Stimulated activated CD8-positive, alpha-beta memory T cell treated with anti-CD3 and anti-CD28 coated beads, Interleukin-7, amount 100 ng/mL, for 4 hours (primary cell): ENCODE measurements at places on chromosomes 6 and 20.

DNA sequence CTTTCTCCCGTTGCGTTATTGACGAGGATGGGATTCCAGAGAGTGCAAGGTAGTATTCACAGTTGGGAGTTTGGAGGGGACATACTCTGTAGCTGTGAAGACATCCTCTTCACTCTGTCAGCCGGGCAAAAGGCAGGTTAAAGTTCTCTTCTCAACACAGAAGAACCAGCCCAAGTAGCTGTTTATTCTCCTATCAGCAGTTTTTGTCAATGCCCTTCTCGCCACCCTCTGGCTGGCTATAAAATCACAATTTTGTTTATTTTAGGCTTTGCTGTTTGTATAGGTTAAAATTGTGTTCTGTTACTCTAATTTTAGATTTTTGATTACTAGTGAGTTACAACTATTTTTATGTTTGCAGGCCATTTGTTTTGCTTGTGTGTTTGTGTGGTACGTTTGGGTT, 37.9 kb upstream of the MAS1 start:
- DNase-seq = no peak

DNA sequence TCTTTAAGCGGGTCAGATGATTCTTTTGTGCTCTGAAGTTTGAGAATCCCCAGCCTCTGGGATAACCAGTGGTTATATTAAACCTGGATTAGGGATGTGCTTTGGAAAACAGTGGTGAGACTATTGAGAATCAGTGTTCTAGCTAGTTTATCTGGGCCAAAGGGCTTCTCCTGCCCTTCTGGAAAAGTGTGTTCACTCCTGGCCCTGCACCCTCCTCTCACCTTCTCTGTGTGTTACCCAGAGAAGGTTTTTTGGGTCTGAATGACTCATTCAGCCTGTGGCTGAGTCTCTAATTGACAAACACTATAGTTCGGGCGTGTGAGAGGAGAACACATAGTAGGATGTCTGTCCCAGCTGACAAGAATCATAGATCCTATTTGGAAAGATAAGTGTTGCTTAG, 66.7 kb downstream of the LRRC1 start:
- no peak for DNase-seq

GRCh38 chr6:155260686-155261085, 3.1 kb upstream of the CLDN20 start:
- DNase-seq = no peak

- DNase-seq = no peak
These were observed 417.8 kb downstream of the CDC5L start for GRCh38 chr6:44805238-44805846.

GRCh38 chr6:161414707-161415106, 140.8 kb upstream of the AGPAT4 start:
- DNase-seq = no peak

DNA sequence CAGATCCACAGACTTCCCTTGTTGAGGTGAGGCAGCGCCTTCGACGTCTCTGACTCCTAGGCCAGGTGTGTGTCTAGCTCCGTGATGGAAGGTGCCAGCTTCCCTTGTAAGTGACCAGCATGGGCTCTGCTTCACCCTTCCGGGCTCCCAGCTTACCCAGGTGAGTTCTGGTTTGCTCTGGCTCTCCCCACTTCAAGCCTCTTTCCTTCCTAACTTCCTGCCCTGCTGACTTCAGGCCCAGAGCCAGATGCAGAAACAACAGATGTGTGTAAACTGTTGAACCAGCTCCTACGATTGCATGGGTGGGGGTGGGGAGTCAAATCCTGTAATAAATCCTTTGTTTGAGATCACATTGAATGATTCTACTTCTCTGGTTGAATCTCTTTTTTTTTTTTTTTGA, 51.6 kb upstream of the BMP6 start:
- no peak for DNase-seq

GRCh38 chr20:15296422-15296821, 959.0 kb upstream of the FLRT3 start:
- no peak for DNase-seq

GRCh38 chr6:163533443-163533842, 118.9 kb downstream of the QKI start:
- DNase-seq = no peak

DNA sequence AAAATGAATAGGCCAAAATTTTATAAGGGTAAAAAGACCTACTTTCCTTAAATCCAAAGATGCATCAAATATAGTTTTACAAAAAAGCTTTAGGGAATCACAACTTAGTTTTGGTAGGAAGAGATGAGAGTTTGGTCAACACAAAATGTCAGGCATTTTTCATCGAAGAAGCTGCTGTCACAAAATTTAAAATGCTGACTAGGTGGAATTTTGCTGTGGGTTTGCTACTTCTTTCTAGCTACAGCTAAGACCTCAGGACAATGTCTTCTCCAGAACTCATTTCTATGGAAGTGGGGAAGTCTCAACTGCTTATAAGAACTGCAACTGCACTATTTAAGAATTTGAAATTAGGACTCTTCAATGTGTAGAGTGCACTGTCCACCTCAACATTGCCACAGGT, 351.1 kb downstream of the HAO1 start:
- no peak for DNase-seq

DNA sequence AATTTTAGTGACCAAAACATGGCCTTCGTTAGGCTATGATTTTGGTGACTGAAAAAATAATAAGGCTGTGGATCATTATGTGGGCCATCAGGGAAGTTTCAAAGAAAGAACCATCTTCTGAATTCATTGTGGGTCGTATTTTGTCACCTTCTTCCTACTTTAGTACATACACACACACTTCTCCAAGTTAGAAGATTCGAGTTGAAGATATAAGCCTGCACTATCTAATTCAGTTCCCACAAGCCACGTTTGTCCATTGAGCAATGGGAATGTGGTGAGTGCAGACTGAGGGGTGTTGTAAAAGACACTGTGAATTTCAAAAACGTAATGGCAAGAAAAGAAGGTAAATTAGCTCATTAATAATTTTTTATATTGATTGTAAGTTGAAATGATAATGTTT, 766.0 kb downstream of the KIF16B start:
- no peak for DNase-seq

DNA sequence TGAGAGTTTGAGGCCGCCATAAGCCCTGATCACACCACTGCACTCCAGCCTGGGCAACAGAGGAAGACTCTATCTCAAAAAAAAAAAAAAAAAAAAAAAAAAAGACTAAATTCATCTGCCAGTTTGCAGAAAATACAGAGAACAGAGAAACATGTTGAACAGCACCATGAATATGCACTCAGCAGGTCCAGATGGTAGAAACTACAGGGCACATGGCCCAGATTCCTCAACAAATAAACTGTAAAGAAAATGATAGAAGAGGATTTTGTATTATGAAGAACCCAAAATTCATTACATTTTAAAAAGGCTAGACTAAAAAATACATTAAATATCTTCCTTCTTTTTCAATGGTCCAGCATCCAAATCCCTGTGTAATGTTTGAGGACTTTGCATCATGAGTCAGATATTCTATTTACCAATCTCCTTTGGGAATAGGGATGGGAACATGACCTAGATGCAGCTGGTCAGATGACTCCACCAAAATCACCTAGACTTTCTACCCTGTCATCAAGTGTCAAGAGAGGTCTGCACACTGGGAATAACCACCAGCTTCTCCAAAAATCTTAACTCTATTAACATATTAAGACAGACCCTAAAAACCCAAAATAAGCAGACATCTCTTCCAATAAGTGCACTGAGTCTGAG, 189.1 kb upstream of the TCF21 start:
- no peak for DNase-seq

DNA sequence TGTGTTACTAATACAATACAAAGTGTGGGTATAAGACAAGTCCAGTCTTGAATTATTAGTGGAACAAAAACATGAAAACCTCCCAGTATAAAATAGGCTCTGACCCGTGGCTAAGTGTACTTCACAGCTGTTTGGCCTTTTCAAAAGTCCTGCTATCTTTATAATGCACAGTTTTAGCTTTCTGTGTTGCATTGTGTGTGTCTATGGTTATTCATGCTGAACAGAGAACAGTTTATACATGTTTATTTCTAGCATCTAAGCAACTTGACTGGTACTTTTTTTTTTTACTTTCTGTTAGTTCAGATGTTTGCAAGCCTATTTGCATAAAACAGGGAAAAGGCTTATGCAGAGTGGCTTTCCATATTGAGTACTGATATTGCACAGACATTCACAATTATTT, 119.2 kb upstream of the CCN2 start:
- no peak for DNase-seq

GRCh38 chr20:62856931-62857619, 4.5 kb downstream of the TCFL5 start:
- no peak for DNase-seq

DNA sequence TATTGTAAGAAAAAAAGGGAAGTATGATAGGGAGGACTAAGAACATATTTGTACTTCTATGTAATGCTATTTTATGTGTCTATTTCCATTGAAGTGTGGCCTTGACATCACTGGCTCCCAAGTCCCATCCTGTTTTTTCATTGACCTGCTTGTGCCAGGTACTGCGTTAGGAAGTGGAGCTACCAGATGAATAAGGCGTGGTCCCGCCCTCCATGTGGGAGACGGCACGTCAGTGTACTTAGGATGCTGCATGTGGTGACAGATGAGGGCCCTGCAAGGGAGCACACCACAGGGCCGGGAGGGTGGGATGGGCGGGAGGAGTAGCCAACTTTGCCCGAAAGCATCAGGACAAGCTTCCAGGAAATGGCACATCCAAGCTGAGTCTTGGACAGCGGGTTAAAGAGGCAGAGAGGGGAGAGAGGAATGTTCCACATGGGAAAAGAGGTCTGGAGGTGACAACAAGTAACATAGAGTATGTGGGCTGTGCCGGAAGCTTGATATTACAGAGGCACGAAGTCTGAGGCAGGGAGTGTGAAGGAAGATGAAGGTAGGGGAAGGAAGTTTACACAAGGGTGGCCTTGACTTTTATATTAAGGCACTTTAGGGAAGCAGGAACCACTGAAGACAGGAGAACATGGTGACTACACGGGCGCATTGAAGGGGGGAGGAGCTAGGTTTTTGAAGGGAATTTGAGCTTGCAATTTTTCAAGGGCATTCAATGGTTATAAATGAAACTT, 140.6 kb downstream of the MTHFD1L start:
- DNase-seq = no peak

GRCh38 chr6:137112067-137112355, 61.4 kb downstream of the IL22RA2 start:
- DNase-seq = no peak

- no peak for DNase-seq
These were observed 40.5 kb downstream of the PANK2 start for GRCh38 chr20:3929713-3930060.

- DNase-seq = no peak
These were observed 163.2 kb downstream of the SYCP2 start for GRCh38 chr20:59770270-59770669.

- no peak for DNase-seq
These were observed 73.8 kb upstream of the GATA5 start for GRCh38 chr20:62549499-62550086.
